ENCODE measurements at places on chromosomes 16 and 17. TPM values are rescaled to one million over a fixed set of nuclear protein-coding genes. Genes with fewer than 3 reads are reported as not detected.

Gene PRR35
- total RNA-seq = not detected

Gene CDH1
- total RNA-seq = not detected

Gene ATAD5
- 0.40 TPM for total RNA-seq

Gene NUPR1
- total RNA-seq = 5.7 TPM

Gene CDK12
- total RNA-seq = 34.3 TPM

DNA sequence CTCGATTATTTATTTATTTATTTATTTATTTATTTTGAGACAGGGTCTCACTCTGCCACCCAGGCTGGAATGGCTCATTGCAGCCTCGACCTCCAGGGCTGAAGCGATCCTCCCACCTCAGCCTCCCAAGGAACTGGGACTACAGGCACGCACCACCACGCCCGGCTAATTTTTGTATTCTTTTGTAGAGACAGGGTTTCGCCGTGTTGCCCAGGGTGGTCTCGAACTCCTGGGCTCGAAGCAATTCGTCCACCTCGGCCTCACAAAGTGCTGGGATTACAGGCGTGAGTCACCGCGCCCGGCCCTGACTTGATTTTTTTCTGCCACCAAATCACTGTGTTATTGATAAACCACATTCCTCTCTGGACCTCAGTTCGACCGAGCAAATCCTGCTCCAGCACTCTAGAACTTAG, 758 bp upstream of the RPL23A start:
- H3K4me1 ChIP-seq = peaks cover 51% of the 10 kb centered on the region
- no peak for DNase-seq
- peak overlapping the region; percentile 72 for H3K4me3 ChIP-seq
- H3K27ac ChIP-seq = peak overlapping the region; percentile 81

DNA sequence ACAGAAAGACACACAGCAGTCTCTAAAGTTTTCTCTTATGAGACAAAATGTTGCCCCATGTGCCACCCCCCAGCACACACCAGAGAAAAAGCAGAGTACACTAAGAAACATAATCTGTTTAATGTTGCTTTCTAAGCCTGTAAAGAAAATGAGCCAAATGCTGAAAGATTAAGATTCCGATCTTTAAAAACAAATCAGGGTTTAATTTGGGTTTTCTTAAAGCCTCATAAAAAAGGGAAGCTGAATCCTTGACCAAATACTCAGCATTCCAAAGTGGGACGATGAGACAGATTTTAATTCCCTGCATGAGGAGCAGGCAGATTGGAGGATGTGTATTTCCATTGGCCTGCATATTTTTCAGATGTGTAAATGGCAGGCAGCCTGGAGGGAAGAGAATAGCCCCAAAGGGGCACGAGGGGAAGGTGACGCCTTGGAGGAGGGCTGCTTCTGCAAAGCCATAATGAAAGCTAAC, 118.4 kb downstream of the COPRS start:
- no peak for DNase-seq
- H3K27me3 ChIP-seq = no peaks in the 10 kb centered on the region
- peaks cover 20% of the 10 kb centered on the region for H3K4me1 ChIP-seq
- H3K36me3 ChIP-seq = no peaks in the 10 kb centered on the region

- no peaks in the 10 kb centered on the region for H3K36me3 ChIP-seq
- H3K27me3 ChIP-seq = no peaks in the 10 kb centered on the region
- peaks cover 6% of the 10 kb centered on the region for H3K4me1 ChIP-seq
- H3K27ac ChIP-seq = no peak overlapping the region
- peak; percentile 59 for DNase-seq
Observed at GRCh38 chr16:67268136-67268579, 11.2 kb upstream of the PLEKHG4 start.

GRCh38 chr17:51611585-51611984, 351.2 kb downstream of the UTP18 start:
- H3K4me3 ChIP-seq = no peak overlapping the region
- no peak overlapping the region for H3K27ac ChIP-seq
- no peaks in the 10 kb centered on the region for H3K36me3 ChIP-seq
- no peaks in the 10 kb centered on the region for H3K4me1 ChIP-seq

DNA sequence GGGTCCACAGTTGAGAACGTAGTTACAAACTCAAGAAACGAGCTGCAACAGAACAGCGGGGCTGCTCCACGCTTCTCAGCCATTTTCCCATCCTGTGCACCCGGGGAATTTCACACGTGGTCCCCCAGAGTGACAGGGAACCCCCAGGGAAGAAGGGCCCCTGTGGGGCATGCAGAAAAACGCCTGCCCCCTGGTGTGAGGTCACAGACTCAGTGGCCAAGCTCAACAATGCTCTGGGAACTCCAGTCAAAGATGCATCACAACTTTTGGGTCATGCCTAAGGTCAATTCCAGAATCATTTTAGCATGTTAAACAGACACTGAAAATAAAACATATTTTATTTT, 115.4 kb downstream of the ZNF778 start:
- peaks cover 87% of the 10 kb centered on the region for H3K4me1 ChIP-seq
- H3K27me3 ChIP-seq = no peaks in the 10 kb centered on the region
- H3K27ac ChIP-seq = peak overlapping the region; percentile 46
- H3K36me3 ChIP-seq = no peaks in the 10 kb centered on the region
- H3K4me3 ChIP-seq = no peak overlapping the region

DNA sequence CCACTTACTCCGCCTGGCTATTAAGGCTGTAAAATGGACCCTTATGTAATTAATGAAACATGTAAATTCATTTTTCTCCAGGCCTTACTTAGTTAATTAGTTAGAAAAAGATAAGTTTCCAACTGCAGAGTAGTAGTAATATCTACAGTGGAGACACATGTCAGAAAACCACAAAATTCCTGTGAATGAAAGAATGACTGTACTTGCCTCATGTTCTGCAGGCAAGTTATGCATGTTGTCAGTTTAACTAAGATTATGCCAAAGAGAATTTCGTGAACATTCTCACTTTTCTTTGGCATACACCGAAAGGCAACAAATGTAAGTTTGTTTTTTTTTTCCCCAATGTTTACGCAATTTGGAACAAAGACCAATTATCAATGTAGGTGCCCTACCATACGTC, 16.8 kb upstream of the CCL1 start:
- H3K27me3 ChIP-seq = peaks cover 2% of the 10 kb centered on the region
- H3K4me1 ChIP-seq = no peaks in the 10 kb centered on the region
- H3K4me3 ChIP-seq = no peak overlapping the region
- no peaks in the 10 kb centered on the region for H3K36me3 ChIP-seq

DNA sequence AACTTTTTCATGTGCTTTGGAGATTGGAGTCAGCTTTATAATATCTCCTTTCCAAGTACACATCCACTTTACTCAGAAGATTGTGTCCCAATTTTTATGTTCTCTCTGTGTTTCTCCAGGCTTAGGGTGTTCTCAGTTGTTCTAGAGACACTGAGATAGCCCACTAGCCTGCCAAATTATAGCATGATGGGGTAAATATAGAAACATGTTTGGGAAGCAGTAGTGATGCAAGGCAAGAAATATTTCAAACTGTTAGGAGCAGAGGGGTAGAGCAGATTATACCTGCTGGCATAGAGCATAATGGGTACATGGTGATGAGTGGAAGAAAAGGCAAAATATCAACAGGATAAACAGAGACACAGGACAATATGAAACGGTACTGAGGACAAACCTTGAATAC, 12.4 kb downstream of the SLFN11 start:
- H3K36me3 ChIP-seq = no peaks in the 10 kb centered on the region
- no peak overlapping the region for H3K4me3 ChIP-seq
- H3K27ac ChIP-seq = no peak overlapping the region

- H3K27me3 ChIP-seq = no peaks in the 10 kb centered on the region
- no peak overlapping the region for H3K27ac ChIP-seq
- H3K4me1 ChIP-seq = no peaks in the 10 kb centered on the region
- no peak for DNase-seq
Observed at GRCh38 chr16:13521356-13521755, 398.6 kb upstream of the ERCC4 start.

- peak overlapping the region; percentile 48 for H3K27ac ChIP-seq
- H3K36me3 ChIP-seq = no peaks in the 10 kb centered on the region
- DNase-seq = peak; percentile 69
- H3K27me3 ChIP-seq = no peaks in the 10 kb centered on the region
Observed at GRCh38 chr17:70521821-70522256, 352.5 kb downstream of the KCNJ2 start.

GRCh38 chr16:4937782-4938682, 1.1 kb upstream of the PPL start:
- H3K27me3 ChIP-seq = no peaks in the 10 kb centered on the region
- no peak overlapping the region for H3K27ac ChIP-seq
- H3K4me1 ChIP-seq = peaks cover 13% of the 10 kb centered on the region
- DNase-seq = no peak

Data from heart left ventricle (tissue), 16 donors.